ENCODE measurements at places on chromosomes 2 and 18. TPM values are rescaled to one million over a fixed set of nuclear protein-coding genes. Genes with fewer than 3 reads are reported as not detected.

DNA sequence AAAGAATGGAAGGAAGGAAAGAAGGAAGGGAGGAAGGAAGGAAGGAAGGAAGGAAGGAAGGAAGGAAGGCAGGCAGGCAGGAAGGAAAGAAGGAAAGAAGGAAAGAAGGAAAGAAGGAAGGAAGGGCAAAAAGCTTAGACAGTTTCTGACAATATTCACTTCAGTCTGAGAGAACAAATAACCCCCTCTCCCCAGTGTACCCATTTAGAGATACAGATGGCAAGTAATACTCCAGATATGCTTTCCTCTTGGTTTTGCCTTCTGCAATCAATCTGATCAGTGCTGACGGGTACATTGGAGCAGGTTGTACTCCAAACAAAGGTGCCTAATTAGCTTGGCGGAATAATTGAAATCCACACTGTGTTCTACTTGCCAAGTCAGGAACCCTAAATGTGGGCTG is 534.6 kb upstream of the TMEFF2 start:
- no peak for DNase-seq

DNA sequence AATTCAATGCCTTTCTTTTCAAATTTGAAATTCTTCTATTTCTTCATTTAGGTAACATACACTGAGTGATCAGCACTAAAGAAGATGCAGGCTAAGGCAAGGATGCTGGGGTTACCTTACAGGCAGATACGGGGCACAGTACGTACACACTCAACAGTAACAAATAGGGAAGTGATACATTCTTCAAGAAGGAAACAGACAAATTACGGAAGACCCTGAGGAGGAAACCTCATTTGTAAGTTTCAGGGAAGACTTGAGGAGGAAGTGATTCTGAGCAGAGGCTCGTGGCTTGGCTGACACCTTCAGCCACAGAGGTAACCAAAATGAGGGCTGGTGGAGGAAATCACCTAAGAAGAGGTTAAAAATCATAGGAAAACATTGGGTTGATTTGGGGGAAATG is 1108.3 kb upstream of the KLHL29 start:
- no peak for DNase-seq

DNA sequence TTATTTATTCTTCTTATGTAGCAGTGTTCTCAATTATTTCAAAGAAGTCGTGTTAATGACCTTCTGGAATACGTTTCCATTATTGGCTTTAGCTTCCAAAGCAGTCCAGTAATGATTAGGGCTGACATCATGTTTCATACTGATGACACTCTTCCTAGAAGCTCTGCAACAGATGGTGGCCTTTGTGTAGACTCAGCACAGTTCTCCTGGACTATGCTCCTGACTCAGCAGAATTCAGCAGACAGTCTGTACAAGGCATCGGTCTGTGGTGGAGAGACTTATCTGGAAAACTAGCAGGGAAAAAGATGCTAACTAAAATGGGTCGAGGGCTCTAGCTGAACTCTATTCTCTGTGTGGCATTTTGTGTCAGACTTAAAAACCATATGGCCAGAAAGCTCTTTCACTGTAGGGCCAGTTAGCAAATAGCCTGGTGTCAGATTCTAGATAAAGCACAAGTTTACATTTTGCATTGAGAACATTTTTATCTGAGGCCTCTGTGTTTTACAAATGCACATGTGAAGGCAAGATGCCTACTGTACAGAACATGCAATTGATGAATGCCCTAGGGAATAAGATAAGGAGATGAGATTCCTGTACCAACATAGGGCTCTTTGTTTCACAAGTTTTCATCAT is 35.1 kb downstream of the GULP1 start:
- no peak for DNase-seq

DNA sequence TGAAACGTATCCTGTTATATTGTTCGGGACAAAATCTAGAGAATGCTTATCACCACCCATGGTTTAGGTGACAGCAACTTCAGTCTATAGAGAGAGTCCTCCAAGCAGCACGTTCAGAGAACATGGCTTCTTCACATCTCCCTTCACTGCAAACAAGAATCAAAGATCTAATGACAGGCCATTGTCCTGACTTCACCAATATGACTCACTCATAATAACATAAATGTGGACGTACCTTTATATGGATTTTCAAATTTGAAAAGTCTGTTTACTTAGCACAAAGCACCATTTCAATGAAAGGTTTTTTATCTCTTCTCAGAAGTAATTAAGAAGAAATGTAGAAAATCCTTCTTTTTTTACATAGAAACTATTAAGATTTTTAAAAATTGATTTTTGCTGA is 46.7 kb downstream of the KLF7 start:
- no peak for DNase-seq

DNA sequence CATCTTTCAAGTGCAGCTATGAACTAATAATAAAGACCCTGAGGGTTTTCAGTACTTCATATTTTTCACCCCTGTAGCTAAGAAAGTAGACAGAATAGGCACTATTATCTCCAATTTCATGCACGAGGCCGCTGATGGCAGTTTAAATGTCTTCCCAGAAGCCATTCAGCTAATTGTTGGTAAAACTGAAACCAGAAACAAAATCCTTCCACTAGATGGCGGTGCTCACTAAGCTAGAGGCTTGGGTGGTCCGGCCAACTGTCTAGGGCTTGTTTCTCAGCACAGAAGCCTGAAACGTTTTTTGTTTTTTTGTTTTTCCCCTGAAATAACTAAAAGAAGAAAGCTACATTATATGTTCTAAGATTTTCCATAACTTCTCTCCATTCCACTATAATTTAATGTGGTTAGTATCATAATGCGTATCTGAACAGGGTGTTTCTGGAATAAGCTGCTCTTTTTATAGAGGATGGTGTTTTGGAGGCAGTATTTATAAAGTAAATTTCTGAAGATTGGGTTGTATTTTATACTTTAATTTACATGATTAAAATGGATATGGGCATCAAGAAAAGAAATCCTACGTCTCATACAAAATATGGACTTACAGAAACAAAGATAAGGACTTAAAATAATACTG is 159.4 kb downstream of the PIK3C3 start:
- DNase-seq: no peak

GRCh38 chr2:173898996-173899395 is 66.2 kb downstream of the SP3 start:
- no peak for DNase-seq

DNA sequence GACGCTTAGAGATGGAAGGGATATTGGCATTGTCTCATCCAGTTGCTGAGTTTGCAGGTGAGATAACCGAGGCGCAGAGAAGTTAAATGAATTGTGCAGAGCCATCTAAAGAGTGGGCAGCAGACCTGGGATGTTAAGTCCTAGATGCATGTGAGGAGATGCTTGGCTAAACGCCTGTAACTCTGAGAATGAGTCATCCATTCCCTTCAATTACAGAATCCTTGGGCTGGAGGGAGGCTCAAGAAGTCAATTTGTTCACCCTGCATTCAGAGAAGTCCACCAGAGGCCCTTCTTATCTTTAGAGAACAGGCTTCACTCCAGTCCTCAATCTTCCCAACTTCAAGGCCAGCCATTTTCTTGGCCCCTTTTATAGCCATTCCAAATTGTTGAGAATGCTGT is 1.6 kb downstream of the EHD3 start:
- DNase-seq: no peak

GRCh38 chr2:231170055-231170454 is 28.4 kb upstream of the ARMC9 start:
- no peak for DNase-seq

DNA sequence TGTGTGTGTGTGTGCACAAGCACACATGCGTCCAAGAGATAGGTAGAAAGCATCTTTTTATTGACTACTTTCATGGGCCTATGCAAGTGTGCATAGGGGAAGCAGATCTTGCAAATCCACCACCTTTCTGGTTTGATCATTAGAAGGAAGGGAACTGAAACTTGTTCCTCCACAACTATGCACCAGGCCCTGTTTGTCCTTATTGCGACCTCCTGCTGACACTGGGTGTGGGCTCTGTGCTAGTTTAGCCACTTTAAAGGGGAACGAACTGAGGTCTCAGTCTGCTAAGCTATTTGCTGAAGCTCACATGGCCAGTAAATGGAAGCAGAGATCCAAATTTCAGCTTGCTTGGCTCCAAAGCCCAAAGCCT is 32.1 kb upstream of the INSIG2 start:
- DNase-seq: no peak

DNA sequence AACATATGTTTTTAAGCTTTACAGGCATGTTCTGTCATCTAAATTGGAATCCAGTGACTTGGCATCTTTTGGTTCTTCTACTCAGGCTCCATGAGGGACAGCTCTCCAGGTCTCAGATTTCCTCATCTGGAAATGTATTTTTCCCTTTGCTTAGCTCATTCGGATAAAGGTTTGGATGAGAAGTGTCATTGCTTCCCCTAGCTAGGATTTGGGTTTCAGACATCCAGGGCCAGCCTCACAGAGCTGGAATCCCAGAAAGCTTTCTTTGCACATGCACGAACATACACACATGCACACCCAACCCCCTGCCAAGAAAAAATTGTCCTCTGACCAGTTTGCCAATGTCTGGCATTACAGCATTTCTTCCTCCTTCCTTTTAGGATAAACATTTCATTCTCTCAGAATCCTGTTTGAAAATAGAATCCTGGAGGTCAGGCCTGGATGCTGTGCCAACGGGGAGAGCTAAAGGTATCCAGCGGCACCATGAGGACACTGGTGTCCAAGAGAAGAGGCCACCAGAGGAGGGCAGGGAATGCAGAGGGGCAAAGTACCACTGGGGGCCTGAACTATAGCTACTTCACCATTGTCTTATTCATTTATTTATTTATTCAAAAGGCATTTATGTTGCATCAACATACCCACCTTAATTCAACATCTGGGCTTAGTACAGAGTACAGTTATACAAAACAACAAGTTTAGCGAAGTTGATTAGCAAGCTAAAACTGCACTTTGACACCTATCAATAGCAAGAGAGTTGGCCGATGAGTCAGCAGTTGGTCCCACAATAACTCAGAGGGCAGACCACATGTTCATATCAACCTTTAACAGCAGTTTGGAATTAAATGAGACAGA is 97.9 kb upstream of the ATL2 start:
- no peak for DNase-seq

DNA sequence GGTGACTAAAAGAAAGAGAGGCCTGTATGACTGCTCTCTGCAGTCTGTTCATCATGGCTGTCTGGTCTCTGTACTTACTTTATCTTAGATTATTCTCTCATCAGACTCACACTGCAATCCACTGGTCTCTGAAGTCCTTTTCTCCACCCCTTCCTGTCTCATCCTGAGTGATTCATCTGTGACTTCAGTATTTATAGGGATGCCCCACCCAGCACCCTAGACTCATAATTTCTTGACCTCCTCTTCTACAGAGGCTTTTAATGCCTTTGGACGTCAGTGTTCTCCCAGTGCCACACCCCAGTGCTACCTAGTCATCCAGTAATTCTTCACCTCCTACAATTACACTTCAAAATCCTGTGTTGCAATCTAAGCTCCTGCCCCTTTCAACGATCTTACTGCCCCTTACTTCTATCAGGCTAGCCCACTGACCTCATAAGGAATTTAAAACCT is 14.9 kb upstream of the ITPRID2 start:
- no peak for DNase-seq

- no peak for DNase-seq
Observed at GRCh38 chr2:196277002-196277401, 105.6 kb upstream of the STK17B start.

DNA sequence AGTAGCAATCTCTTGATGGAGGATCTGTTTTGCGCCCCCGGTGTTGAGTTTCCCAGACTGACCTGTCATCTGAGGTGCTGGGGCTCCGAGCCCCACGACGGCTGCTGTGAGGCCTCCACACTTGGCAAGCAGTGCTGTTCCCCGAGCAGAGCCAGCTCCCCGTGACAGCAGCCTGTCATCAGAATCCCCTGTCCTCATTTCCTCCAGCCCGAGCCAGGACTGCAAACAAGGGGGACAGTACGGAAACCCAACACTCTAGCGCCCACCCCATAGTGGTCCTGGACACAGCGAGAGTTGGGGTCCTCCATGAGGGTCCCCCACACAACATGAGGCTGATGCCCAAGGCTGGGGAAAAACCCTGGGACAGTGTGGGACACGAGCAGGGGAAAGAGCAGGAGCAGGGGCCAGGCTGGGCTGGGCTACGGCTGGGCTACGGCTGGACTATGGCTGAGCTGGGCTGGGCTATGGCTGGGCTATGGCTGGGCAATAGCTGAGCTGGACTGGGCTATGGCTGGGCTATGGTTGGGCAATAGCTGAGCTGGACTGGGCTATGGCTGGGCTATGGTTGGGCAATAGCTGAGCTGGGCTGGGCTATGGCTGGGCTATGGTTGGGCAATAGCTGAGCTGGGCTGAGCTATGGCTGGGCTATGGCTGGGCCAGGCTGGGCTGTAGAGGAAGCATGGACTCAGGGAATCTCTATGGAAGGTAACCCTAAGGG is 1.5 kb upstream of the KLHL30 start:
- no peak for DNase-seq

DNA sequence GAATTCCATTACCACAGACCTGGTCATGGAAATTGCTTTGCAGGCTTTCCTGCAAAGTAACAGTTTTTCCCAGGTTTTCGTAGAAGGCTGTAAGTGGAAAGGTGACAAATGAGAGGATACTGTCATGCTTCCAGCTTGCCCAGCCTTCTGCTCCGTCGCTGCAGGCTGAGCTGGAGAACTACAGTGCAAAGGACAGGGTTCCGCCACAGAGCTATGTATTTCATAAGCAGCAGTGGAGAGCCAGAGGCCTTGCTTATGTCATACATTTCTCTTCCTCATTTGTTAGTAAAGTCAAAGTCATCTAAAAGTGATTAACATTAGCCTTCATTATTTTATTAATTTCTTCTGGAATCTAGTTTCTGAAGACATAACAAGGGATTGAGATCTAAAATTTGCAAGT is 72.9 kb upstream of the RBM44 start:
- no peak for DNase-seq

DNA sequence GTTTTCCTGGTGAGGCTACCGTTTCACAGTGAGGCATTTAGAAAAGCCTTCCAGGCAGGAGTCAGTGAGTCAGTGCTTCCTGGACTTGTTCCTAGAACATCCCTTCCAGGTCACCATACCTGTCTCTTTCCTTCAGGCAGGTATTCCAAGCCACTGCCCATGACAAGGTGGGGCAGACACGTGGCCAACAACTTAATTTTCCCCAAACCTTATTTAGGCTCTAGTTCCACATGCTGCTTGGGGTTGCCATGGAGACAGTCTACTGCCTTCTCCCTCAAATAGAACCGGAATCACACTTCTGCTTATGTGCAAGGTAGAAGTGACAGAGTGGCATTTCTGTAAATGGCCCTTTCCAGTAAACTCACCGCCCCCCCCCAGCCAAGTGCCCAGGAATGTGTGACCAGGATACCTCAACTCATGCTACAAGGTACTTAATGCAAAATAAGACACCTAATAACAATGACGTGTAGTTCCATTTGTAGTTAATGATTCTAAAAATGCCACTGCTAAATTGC is 258.3 kb downstream of the PRKCE start:
- DNase-seq: no peak

DNA sequence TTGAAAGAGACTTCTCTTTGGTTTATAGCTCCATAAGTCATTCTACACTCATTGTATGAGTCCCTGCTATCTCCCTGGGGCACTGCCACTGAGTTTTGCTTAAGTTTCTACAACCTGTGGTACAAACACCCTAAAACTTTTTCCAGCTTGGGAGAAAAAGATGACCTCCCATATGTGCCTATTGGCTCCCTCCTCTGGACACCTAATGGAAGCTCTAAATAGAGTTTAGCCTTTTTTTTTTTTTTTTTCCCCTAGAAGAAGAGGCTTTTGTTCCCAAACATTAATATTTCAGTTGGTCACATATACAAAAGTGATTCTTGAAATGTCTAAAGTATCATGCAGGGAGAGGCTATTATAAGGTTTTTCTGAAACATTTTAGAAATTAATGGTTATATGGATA is 547.2 kb upstream of the TMEFF2 start:
- no peak for DNase-seq

Gene ABCB11
- not detected for polyA plus RNA-seq

Gene STK11IP
- polyA plus RNA-seq: 14.9 TPM

Gene CYRIA
- 0.95 TPM for polyA plus RNA-seq

Gene ADD2
- 0.61 TPM for polyA plus RNA-seq
